Central memory CD4-positive, alpha-beta T cell (primary cell): ENCODE measurements at places on chromosomes 11 and 22.

DNA sequence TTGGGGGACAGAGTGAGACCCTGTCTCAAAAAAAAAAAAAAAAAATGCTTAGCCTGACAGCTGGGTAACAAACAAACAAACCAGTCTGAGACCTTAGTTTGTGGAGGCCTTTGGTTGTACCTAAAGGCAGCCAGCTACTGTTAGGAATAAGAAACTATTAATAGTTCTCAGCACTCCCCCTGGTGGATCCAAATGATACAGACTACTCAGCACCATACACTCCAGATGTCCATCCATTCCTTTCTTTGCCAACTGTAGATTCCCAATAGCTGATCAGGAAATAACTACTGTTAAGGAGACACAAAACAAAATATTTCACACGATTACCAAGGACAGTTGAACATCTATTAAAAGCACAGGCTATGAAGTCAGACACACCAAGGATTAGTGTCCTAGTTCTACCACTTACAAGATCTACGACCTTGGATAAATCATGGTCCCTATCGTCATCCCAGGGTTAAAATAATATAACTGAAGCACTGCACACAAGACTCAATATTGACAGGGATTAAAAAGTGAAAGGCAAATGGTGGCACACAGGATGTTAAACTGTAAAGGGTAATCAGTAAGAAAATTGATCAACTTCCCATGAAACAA, 17.2 kb downstream of the CLDN25 start:
- DNase-seq: no peak

GRCh38 chr11:131108760-131109159, 192.5 kb upstream of the SNX19 start:
- no peak for DNase-seq

GRCh38 chr22:50544078-50544745, 1.5 kb upstream of the KLHDC7B start:
- peak; percentile 72 for DNase-seq

DNA sequence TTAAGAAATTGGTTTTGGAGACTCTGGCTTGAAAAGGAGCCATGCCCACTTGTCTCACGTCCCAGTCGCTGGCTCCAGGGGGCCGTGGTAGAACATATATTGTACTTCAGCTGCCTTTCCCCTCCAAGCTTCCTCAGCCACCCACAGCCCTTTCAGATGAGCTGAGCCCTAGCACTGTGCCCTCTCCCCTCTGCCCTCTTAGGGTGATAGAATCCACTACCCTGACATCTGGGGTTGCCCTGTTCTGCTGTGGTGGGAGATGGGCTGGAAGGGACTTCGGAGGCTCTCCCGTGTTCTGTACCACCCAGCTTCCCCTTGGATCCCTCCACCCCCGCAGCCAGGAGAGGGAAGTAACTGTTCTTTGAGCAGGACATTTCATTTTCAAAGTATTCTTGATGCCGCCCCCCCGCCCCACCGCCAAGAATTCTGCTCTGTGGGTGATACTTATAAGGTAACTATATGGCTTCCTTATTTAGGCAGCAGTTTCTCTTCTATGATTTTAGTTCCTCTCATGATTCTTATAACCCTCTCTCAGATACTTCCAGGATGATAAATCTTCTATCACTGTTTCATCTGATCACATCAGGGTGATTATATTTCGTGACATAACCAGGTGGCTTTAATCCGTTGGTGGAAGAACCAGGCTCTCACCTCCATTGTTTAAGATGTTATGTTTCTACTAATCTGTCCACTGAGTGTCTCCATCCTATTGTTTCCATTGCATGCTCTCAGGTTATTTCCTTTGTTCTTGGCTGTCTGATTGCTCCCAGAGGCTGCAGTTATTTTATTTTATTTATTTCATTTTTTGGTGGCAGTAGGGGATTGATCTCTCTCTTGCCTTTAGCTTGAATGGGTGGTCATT, 24.1 kb downstream of the ZBTB16 start:
- DNase-seq: no peak

GRCh38 chr11:115672999-115673411, 168.8 kb upstream of the CADM1 start:
- DNase-seq: no peak

DNA sequence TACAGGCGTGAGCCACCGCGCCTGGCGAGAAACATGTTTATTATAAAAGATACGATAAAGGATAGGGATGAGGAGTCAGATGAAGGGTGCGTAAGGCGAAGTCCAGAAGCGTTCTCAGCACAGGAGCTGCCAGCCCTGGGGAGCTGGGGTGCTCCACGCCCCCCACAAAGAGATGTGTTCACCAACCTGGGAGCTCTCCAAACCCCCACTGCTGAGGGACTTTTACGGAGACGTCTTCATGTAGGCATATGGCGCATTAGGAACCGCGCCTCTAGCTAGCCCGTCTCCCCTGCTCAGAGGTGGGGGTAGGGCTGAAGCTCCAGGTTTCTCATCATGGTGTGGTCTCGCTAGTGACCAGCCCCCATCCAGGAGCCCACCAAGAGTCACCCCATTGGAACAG, 8.4 kb upstream of the ZBED4 start:
- DNase-seq: no peak

- DNase-seq: peak; percentile 9
These were observed 36.9 kb downstream of the ARFGAP3 start for GRCh38 chr22:42820045-42820763.

DNA sequence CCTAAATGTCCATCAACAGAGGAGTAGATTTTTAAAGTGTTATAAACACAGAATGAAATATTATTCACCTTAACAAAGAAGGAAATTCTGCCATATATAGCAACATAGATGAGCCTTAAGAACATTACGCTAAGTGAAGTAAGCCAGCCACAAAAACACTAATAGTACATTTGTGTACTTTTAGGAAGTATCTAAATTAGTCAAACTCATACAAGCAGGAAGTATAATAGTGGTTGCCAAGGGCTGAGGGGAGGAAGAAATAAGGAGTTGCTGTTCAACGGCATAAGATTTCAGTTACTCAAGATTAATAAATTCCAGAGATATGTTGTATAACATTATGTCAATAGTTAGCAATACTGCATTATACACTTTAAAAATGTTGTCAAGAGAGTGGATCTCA, 181.7 kb upstream of the ZC3H12C start:
- no peak for DNase-seq

GRCh38 chr22:19756288-19757128, 4.1 kb upstream of the TBX1 start:
- peak; percentile 63 for DNase-seq
